ENCODE measurements at places on chromosomes 2 and 18.

DNA sequence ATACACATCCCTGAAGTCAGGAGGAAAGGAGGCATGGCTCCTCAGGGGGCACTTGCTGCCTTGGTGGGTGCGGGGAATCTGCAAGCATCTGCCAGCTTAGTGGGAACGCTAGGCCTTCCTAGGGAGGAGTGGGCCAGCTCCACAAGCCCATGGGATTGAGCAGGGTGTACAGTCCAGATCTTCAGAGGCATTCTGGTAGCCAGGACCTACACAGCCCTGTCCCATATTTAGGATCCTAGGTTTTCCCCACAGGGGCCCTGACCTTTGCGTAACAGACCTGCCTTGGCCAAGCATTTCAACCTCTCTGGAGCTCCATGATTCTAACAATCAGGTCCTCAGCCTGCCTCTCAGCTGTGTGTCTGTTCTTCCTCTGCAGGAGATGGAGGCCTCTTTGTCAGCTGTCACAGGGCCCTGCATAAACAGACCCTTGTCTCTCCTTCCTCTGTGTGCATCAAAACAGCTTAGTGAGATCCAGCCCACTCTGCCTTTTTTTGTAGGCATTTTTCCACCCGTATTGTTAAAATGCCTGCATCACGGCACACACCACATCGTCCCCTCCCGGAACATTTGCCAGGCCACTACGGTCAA, 140.2 kb upstream of the NDUFV2 start:
- no peak for DNase-seq

GRCh38 chr2:218030409-218031195, 27.8 kb upstream of the TNS1 start:
- no peak for DNase-seq

DNA sequence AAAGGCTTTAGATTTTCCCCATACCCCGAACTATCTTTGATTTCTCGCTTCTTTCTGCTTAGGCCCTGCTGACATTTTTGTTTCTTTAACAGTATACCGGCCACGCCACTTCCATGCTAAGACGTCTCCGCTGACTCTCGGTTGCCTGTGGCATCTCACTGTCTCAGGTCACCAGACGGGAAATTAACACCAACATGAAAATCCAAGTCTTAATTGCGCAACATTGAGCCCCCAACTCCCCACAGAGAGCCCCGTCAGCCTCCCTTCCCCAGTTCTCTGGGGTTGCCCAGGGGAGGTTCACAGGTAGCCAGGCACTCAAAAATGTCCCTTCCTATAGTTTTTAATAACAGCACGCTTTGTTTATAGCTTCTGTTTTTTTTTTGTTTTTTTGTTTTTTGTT, 30.2 kb downstream of the CD8B2 start:
- DNase-seq, result no peak

- DNase-seq, result no peak
These were observed 26.0 kb downstream of the SNORC start for GRCh38 chr2:232896111-232896510.

DNA sequence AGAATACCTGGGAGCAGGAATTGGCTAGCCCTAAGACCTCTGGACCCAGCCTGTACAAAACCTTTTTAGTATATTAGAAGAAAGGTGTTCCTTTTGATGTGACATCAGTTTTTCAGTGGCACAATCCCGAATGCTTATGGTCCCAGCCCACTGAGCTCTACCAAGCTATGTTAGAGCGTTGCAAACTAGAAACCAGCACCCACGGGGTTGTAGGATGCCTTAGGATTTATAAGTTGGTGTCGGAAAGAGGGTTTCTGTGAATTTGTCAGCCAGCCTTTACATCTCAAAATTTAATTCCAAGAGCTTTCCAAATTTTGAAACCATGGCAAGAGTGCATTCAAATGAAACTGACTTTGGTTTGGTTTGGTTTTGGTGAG, 499 bp upstream of the LMAN1 start:
- no peak for DNase-seq

DNA sequence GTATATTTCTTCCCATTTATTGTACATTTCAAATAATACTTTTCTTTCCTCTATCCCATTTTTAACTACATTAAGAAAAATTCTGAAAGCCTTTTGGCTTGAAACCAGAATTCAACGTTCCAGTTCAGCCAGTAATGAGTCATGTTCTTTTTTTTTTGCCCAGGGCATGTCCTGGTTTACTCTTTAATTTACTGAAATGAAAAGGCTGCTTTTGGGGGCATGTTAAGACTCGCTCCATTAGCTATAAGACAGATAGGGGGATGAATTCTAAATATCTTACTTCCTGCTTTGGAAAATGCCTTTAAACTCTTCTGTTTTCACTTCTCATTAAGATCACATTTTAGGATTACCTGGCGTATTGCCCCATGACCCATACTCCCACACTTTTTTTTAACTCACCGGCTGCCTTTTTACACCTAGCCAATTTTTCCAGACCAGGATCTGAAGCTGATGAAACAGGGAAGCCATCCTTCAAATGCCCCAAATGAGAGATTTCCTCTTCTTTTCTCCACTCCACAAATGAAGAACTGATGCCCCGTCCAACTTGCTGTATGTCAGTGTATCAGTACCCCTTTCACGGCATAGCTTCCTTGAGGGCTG, 585 bp downstream of the ABCA12 start:
- no peak for DNase-seq

Measured in stimulated activated CD4-positive, alpha-beta T cell treated with anti-CD3 and anti-CD28 coated beads, Interleukin-15, amount 100 ng/mL, for 1 hour (primary cell).